ENCODE measurements at places on chromosomes 6 and 20. TPM values are rescaled to one million over a fixed set of nuclear protein-coding genes. Genes with fewer than 3 reads are reported as not detected.

- peak; percentile 53 for DNase-seq
Measured at GRCh38 chr20:10576411-10577090, 97.2 kb downstream of the JAG1 start.

GRCh38 chr20:61052776-61053442, 199.2 kb upstream of the CDH4 start:
- no peak for DNase-seq

DNA sequence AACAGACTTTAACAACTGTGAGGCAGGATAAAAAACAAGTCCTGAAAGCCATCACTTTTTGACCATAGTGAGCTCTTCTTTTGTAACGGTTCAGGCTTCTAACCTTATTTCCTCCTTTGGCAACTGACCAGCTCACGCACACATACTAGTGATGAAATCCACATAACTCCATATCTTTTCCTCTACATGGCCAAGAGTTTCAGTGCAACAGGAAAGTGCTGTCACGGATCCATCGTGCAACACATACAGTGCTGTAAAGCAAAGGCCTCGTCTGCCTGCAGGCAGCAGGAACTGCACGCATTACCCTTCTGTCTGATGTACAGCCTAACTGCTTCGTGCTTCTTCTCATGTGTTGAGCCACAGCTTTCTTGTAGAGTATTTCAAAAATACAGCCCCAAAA, 108.5 kb downstream of the EPM2A start:
- peak; percentile 81 for DNase-seq

- DNase-seq = peak; percentile 68
Measured at GRCh38 chr6:45148711-45149341, 179.3 kb upstream of the RUNX2 start.

- DNase-seq = no peak
Measured at GRCh38 chr20:37242503-37242902, 19.1 kb downstream of the GHRH start.

DNA sequence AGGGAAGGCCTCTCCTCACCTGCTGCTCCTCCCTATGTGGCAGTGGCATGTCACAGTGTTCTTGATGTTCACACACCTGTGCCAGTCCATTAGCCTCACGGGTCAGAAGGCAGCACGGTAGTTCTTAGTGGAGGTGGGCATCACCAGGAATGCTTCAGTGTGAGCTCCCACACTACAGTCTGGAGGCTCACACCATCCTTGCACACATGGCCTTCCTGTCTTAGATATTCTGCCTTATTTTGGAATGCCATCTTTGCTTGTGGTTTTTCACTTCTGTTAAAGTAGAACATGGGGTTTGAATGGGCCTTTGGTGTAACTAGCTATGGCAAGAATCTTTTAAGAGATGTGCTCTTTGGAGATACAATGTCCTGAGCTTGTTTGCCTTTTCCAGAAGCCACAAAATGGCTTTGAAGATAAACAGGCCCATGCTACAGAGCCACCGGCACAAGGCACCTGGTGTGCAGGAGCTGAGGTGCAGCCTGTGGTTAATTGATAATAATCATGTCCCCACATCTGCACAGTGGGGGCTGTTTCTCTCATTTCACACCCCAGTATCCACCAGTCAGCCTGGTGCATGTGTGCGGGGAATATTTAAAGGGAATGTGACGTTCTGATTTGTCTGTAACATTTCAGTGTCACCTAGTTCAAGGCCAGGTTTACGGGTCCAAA, 3.2 kb upstream of the SLC17A9 start:
- DNase-seq = no peak

DNA sequence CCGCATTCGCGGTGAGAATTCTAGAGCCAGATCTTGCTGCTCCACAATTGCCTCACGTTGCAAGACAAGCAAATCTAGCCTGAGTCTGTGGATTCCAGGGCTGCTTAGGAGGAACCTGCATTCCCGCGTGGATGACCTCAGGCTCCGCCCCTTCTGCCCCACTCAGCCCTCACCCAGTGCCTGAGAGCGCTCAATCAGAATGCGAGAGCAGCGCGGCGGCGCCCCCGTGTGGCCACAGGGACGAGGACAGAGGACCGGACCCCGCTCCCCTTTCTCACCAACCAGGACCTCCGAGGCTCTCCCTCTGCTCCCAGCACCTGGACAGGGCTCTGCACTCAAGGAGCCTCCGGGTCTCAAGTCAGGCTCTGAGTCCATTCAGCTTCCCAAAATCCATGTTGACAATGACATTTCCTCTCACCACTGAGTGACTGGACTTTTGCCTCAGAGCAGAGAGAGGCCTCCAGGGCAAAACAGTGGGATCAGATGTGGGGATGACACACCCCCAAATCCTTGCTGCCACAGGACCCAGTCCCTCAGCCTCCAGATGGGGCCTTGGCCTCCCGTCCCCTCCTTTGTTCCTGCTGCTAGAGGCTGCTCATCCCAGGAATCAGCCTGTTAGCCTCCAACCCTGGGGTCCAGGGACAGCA, 52.0 kb downstream of the RPP21 start:
- DNase-seq = peak; percentile 51

DNA sequence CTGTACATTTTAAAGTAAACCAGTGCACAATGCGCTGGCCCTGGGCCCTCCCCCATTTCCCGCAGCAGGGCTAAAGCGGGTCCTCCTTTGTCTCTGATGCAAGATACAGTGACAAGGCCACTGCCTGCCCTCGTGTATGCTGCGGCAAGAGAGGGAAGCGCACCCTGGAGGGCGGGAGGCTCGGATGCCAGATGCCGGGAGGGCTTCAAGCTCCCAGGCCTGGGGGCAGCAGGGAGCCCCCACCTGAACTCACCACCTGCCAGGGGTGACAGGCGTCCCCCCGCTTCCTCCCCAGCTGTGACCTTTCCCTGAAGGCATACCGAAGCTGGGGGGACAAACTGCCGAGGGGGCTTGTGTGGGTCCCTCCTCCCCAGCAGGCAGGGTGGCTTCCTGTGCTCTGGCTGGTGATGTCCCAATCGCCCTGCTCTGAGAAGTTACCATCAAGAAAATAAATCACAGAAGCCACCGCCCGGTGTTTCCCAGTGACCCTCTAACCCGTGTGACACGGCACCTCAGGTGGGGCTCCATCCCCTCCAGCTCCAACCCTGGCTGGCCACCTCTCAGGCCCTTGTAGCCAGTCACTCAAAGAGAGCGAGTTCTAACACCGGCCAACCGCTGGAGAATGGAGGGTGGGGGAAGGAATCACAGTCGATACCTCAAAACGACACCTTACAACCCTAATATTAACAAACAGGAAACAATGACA, 203.3 kb downstream of the PREX1 start:
- DNase-seq = no peak

BPI gene
- total RNA-seq = not detected

SLC12A5 gene
- 0.50 TPM for total RNA-seq

SRMS gene
- not detected for total RNA-seq

PTCHD4 gene
- total RNA-seq = 5.8 TPM

Data from fibroblast of lung (primary cell).